ENCODE measurements at places on chromosomes 4 and X. TPM values are rescaled to one million over a fixed set of nuclear protein-coding genes. Genes with fewer than 3 reads are reported as not detected.

DNA sequence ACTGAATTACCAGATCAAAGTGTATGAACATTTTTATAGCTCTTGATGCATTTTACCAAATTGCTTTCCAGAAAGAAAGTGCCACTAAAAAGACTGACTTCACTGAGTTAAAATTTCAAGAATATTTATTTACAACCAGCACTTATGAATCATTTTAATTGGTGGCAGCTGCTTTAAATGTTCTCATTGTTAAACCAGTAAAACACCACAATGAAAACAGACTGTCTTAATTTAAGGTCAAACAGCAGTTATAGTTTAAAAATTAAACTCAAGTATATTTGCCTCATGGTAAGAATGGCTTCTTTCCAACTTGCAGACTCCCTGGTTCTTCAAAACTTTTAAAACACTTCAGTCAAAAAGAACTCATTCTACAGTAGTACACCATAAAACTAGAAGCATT is 36.9 kb downstream of the AMMECR1 start:
- DNase-seq = peak; percentile 66

DNA sequence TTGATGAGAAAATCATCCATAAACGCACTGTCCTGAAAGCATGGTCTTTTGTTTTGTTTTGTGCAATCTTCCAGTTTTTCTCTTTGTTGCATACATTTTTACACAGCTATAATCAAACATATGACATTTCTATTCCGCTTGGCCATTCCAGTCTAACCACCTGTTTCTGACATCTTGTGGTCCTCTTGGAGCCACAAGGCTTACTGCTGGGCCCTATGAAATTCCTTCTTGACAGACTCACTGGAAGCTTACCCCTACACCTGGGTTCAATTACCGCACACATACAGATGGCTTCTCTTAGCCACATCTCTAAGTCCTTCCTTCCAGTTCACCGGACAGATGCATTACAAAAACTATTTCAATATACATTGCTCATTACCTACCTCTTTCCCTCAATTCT is 72.4 kb downstream of the PAPSS1 start:
- no peak for DNase-seq

DNA sequence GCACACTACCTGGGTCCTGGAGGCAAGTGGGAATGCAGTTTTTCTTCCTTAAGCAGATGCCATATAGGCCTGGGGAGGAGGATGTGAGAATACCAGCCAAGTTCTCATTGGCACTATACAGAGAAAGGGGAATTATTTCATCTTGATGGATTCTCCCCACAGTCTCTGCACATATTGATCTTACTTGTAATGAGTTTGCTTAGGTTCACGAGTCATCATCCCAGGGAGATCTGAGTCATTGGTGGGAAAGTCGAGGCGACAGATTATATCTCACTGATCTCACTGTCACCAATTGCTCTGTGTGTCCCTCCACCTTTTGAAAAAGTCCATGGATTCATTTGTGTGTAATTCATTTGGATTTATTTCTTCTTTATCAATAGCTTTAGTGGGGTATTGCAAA is 156.8 kb downstream of the AR start:
- no peak for DNase-seq

DNA sequence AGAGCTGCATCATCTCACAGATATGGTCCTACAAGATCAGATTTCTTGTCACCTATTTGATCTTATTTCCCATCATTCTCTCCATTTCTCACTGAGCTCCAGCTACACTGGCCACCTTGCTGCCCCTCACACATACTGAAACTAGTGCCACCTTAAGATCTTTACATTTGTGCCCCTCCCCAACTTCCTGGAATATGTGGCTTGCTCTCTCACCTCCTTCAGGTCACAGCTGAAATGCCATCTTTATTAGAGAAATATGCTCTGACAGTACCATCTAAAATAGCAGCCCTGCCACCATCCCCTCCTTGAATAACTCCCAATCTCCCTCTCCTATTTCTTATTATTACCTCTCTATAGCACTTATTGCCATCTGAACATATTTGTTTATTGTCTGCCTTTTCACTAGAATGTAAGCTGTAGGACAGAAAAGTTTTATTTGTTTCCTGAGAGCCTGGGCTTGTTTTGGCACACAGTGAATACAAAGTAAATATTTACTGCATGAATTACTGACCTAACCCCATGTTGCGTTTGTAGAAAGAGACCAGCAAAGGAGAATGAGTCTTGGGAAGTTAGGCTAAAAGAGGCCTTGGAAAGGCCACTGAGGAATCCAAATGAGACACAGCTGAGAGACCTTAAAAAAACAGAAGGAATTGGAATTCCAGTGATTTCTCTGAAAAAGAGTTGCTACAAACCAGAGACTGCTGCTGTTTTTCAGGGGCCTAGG is 22.7 kb downstream of the DYNLT3 start:
- DNase-seq = peak; percentile 63

- no peak for DNase-seq
Measured at GRCh38 chrX:101383679-101384205, 2.2 kb downstream of the BTK start.

DNA sequence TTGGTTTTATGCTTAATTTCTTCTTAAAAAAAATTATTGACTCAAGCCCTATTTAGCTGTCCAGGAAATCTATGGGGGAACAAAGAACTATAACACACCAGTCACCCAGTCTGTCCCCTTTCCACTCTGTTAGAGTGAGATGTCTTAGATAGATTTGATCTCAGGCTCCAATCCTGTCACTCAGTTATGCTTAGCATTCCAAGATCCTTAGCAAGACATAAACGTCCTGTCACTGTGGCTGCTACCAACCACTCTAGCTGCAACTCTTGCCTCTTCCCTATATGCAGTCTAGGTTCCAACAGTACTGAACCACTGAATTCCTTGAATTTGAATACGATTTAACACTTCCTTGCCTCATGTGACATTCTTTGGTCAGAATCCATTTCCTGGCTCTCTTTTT is 241.9 kb upstream of the NWD2 start:
- DNase-seq = no peak

- peak; percentile 0 for DNase-seq
Measured at GRCh38 chrX:25858273-25858880, 279.8 kb upstream of the MAGEB18 start.

DNA sequence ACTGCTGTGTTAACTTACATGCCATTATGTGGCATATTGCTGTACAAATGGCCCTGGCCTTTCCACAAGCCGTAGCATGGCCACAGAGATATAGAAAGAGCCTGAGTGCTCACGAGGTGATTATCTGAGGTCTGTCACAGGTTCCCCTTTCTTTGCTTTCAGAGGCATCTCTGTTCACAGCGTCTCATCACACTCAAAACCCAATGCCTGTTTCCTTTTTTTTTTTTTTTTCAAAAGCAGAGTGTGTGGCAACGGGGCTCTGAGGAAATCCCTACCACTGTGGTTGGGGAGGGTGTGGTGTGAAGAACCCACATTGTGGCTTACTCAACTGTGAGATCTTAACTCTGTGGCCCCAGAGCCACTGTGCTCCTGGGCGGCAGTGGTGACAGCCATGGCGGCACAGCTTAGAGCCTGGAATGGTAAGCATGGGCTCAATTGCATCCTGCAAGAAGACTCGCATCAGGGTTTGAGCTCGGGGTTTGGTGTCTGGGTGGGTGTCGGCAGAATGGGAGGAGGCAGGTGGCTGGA is 30.8 kb downstream of the RTL5 start:
- no peak for DNase-seq

DNA sequence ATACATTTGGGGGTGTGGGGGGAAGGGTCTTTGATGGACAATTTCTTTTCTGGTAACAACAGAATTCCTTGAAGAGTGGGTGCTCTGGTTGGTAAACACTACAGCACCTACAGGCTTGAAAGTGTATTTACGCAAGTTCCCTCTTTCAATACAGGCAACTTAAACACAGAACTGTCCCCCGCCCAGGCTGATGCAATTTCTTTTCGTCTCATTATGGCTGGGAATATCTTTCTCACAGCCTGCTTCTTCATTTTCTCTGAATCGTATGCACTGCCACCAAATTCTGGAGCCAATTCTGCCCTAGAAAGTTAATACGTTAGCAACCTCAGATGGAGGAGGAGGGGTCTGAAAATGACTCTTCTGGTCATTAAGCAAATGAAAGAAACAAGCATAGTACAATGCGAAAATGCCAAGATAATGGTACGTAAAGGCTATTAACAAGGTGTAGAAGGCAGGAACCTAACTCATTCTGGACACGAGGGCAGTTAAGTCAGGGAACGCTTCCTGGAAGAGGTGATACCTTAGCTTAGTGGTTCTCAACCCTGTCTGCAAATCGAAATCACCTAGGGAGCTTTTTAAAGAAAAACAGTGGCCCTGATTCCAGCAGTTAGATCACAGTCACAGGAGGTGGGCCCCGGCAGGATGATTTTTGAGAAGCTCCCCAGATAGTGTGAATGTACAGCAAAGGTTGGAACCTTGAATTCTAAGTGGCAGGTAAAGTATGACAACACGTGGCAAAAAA is 1.0 kb downstream of the AGA start:
- peak; percentile 59 for DNase-seq

DNA sequence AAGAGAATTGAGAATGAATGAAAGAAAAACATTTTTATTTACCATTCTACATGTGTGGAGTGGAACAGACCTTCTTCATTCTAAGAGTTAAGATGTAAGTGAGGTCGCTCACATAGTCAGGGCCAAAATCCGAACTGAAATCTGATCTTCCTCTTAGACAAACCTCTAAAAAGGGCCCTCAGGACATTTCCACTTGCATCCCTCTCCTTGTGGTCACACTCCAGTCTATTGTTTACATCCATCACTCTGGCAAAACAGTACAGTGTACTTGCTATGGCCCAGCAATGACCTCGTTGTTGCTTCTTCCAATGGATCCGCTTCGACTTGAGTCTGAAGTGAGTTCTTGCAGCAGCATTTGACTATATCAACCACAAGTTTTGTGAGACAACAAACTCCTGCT is 54.2 kb downstream of the MOSPD2 start:
- DNase-seq = peak; percentile 56

GRCh38 chr4:7967501-7968261 is 28.0 kb upstream of the AFAP1 start:
- peak; percentile 57 for DNase-seq

NUP62CL gene
- under 0.01 TPM for total RNA-seq

EXOC1L gene
- total RNA-seq = not detected

CNKSR2 gene
- 4.7 TPM for total RNA-seq

NAA10 gene
- 59.9 TPM for total RNA-seq
